Inflammatory macrophage treated with lipopolysaccharide for 4 hours (primary cell): ENCODE measurements at places on chromosomes 1 and 21.

DNA sequence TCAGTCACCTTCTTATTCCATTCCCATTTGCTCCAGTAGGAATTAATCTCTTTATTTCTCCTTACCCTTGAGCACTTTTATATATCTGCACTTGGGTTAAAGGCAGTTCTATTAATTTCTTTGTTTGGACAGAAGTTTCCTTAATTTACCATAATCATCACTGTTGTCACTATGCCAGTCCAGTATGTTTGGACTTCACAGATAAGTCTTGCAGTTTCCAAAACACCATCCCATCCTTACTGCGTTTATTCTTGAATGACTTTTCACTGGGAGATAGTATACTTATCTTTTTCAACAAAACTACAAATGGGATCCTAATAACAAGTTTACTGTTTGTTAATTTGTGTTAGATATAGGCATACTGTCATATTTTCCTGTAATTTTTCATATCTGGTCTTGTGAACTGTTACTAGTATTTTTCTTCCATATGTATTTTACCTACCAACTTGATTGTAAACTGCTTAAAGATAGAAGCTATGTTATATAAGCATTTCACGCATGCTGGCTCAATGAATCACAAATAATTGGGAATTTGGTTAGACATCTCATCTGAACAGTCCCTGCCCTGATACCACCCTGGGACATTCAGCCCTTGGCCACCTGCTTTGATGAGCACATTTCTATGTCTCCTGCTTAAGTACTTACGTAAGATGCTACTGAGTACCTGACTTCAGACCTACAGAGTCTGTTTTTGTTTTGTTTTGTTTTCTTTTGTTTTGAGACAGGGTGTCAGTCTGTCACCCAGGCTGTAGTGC lies 78.2 kb downstream of the OLFML2B start:
- DNase-seq: no peak

- DNase-seq: peak; percentile 73
Measured at GRCh38 chr1:198258491-198258890, 101.7 kb downstream of the NEK7 start.

- DNase-seq: no peak
Measured at GRCh38 chr1:23848673-23849616, 19.1 kb downstream of the FUCA1 start.

GRCh38 chr1:67855961-67856360 lies 22.7 kb upstream of the GNG12 start:
- no peak for DNase-seq
